ENCODE measurements at places on chromosomes 11 and 22. TPM values are rescaled to one million over a fixed set of nuclear protein-coding genes. Genes with fewer than 3 reads are reported as not detected.

The RASD2 gene
- 0.43 TPM for total RNA-seq

The MPZL2 gene
- 106 TPM for total RNA-seq

The GNAZ gene
- 0.48 TPM for total RNA-seq

The RIMBP3B gene
- total RNA-seq: not detected

The MMP3 gene
- not detected for total RNA-seq

The PARVA gene
- total RNA-seq: 9.0 TPM

The JAML gene
- not detected for total RNA-seq

The BARX2 gene
- 4.1 TPM for total RNA-seq

The CCDC89 gene
- total RNA-seq: not detected

The CDKN1C gene
- total RNA-seq: 13.5 TPM

The FOLR3 gene
- total RNA-seq: 14.2 TPM

The ALDH3B2 gene
- 25.1 TPM for total RNA-seq

The MB gene
- total RNA-seq: not detected

The PTPRCAP gene
- total RNA-seq: 0.24 TPM

The RAB3IL1 gene
- 1.9 TPM for total RNA-seq

The INPP5J gene
- total RNA-seq: 0.21 TPM
